ENCODE measurements at places on chromosomes 11 and 22. TPM values are rescaled to one million over a fixed set of nuclear protein-coding genes. Genes with fewer than 3 reads are reported as not detected.

SLCO2B1 gene
- 0.30 TPM for total RNA-seq

APOA5 gene
- not detected for total RNA-seq

OR4C3 gene
- total RNA-seq: not detected

ALX4 gene
- total RNA-seq: not detected

BATF2 gene
- not detected for total RNA-seq

CTNND1 gene
- 5.4 TPM for total RNA-seq

HBE1 gene
- total RNA-seq: 2.0 TPM

FOSL1 gene
- total RNA-seq: 75.6 TPM

TRIM51 gene
- not detected for total RNA-seq

GRCh38 chr11:122656631-122657101, 1.1 kb downstream of the UBASH3B start:
- peak; percentile 35 for DNase-seq

DNA sequence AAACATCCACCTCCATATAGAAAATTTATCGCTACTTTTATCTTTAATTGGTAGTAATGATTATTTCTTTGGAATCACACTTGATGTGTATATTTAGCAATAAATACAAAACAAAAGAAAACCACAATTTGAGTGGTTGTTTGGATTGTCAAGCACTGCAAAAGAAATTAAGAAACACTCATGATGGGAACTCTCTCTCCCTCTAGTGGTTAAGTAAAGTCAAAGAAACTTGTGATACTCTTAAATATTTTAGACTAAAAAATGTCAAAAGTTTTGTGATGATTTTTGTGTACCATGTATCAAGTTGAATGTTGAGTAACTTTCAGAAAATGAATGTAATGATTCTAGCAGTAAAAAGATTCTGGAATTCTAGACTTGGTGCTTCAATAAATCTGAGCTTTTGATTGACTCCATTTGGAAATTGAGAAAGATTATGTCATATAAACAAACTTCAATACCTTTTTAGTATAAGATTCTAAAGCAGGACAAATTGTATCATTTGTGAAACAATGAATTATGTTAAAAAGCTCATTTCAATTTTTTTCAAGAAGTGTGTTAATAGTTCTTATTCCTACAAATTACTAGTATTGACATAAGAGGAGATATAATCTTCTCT, 20.8 kb downstream of the MUC15 start:
- no peak for DNase-seq

- no peak for DNase-seq
Measured at GRCh38 chr11:104015649-104016415, 20.6 kb upstream of the DDI1 start.

GRCh38 chr11:79857377-79858214, 416.8 kb upstream of the TENM4 start:
- DNase-seq: no peak

- DNase-seq: no peak
Measured at GRCh38 chr11:46999217-46999616, 62.7 kb downstream of the CSTPP1 start.

- no peak for DNase-seq
Measured at GRCh38 chr11:33387581-33387980, 130.4 kb downstream of the HIPK3 start.

DNA sequence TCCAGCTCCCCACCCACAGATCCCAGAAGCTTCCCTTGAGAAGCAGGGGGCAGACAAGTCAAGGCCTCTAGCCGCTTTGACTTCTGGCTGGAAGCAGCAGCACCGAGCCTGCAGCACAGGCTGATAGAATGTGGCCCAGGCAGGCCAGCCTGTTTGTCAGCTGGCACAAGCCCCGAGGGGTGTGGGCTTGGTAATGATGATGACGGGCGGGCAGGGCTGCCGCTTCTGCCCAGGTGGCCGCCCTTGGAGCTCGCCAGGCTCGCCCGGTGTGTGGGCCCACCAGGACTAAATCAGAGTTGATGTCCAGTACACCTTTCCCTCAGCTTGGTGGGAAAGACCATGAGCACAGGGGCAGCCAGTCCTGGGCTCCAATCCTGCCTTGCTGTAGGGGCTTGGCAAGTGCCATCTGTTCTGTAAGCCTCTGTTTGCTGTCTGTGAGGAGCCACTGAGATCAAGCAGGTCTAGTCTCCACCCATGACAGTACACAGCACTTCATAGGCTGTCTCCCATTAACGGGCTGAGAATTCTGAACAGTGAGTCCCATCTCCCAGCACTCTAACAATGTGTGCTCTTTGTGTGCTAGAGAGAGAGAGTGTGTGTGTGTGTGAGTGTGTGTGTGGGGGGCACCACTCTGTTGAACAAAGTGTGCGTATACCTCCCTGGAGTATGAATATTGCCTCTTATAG, 26.8 kb downstream of the MICAL2 start:
- DNase-seq: no peak

GRCh38 chr22:20998411-20999336, 3.2 kb downstream of the THAP7 start:
- DNase-seq: no peak

GRCh38 chr11:108939135-108939534, 274.3 kb downstream of the DDX10 start:
- DNase-seq: no peak

GRCh38 chr11:27388001-27388400, 25.0 kb upstream of the CCDC34 start:
- no peak for DNase-seq

DNA sequence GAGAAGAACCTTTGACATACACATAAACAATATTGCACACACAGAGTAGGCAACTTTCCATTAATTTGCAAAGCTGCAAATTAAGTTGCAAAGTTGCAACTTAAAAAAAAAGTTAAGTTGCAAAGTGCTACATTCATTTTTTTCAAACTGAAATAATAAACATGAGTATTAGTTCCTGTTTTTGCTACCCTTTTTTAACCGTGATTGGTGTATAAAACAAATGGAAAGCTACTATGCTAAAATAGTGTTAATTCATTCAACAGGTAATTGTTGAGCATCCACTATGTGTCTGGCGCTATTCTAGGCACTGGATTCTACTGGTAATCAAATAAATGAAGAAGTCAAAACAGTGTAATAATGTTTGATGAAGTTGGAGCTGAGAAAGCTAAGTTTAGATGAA, 8.1 kb downstream of the ZFP91 start:
- DNase-seq: no peak

GRCh38 chr22:39490966-39491680, 11.0 kb upstream of the MIEF1 start:
- DNase-seq: no peak

- no peak for DNase-seq
Measured at GRCh38 chr11:111589886-111590499, 12.3 kb upstream of the SIK2 start.

- DNase-seq: no peak
Measured at GRCh38 chr22:20479612-20480196, 15.9 kb downstream of the KLHL22 start.

- DNase-seq: no peak
Measured at GRCh38 chr11:124798991-124799347, 1.2 kb downstream of the MSANTD2 start.

DNA sequence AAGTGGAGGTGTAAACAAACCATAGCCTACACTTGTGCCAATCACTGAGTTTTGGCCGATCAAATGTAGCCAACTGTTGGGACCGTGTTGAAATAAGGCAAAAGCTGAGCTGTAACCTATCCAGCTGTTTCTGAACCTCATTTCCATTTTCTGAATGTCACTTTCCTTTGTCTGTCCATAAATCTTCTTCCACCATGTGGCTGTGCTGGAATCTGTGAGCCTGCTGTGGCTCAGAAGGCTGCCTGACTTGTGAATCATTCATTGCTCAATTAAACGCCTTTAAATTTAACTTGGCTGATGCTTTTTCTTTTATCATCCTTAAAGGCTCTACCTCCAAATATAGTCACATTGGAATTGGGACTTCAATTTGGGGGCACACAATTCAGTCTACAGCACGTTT, 203.1 kb upstream of the MPPED2 start:
- DNase-seq: no peak

DNA sequence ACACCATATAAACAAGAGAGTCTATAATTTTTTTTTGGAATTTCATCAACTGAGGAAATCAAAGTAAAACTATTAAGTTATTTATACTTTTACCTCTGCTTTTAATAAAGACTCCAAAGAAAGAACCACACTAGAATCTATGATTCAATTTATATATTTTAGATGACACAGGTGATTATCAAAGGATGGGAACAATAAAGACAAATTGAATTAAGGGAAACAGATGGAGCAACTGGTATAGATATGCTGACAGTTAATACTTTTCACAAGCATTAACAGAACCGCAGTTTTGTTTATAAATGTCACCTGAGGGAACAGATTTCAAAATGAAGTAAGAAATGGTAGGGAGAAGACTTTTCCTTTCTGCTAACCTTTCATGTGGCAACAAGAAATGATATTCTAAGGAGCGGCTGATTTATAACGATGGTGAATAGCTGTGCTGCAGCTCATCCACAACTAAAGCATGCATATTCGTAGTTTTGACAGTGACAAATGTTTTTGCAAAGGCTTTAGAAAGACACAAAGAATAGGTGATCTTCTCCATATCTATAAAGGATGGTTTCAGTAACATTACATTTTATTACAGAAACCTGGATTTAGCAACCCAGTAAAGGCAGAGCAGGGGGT, 1502.9 kb upstream of the RAG2 start:
- DNase-seq: no peak

- no peak for DNase-seq
Measured at GRCh38 chr11:108965306-108966001, 300.6 kb downstream of the DDX10 start.

DNA sequence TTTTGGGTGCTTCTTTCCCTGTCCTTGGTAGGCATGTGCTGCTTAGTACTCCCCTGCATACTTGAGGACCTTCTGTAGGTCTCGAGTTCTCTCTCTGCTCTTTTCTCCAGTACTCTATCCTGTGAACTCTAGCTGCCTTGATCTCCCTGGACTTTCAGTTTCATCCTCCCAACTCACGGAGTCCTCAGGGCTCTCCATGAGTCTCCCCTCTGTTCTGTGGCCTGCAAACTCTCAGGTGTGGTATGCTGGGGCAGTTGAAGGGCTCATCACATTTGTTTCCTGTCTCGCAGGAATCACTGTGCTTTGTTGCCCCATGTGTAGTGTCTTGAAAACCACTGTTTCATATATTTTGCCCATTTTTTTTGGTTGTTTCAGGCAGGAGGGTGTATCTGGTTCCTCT, 3.3 kb upstream of the PACS1 start:
- DNase-seq: no peak

DNA sequence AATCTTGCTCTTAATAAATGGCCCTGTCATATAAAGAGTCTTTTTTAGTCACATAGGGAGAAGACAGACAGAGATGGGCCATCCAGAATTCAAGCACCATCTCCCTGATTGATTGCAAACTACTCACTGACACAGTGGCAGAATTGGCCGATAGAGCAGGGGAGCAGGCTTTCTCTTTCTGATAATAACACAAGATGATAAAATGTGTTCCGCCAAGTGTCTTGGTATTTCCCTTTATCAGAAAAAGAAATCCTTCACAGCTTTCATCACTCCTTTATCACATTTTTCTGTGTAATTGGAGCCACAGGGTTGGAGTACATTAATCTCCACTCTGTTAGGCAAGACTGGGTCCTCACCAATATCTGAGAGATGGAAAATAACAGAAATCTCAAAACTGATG, 406.0 kb downstream of the TMEM135 start:
- no peak for DNase-seq

DNA sequence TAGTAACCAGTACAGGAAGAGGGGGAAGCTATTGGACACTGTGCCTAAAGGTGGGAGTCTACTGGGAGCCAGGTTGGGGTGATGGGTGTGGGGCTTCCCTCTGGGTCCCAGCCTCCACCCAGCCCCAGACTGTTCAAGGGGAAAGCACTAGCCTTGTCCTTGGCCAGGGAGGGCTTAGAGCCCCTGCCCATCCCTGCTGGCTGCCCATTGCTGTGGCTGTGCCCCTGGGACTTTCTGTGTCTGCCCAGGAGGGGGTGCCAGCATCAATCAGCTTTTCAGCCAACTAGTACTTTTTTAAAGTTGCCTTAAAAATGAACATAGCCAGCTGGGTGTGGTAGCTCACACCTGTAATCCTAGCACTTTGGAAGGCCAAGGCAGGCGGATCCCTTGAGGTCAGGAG, 19.9 kb downstream of the INCENP start:
- DNase-seq: no peak

DNA sequence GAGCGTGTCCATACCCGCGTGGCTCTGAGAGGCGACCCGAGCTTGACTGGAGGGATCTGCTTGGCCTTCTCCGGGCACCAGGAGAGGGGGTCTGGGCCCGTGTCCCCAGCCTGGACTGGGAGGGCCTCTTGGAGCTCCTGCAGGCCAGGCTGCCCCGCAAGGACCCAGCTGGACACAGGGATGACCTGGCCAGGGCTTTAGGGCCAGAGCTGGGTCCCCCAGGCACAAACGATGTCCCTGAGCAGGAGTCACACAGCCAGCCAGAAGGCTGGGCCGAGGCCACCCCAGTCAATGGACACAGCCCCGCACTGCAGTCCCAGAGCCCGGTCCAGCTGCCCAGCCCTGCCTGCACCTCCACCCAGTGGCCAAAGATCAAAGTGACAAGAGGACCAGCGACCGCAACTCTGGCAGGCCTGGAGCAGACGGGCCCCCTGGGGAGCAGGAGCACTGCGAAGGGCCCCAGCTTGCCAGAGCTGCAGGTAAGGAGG, 38.2 kb downstream of the TRIOBP start:
- no peak for DNase-seq

DNA sequence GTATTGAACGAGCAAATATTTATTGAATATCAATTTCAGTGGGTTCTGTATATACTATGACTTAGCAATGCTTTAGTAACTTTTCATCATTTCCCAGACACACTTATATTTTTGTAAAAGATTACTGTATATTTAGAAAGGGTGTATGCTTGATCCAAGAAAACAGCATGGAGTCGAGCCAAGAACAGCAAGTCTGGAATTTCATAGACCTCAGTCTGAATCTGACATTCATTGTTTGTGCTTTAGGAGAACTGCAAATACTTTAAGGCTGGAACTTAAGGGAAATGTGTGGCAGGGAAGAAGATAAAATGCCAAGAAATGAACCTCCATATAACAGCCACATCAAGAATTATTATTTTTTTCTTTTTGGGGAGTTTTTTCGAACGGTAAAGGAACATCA, 1156.8 kb downstream of the LRRC4C start:
- DNase-seq: no peak

- DNase-seq: no peak
Measured at GRCh38 chr22:23970201-23970641, 3.5 kb downstream of the DDTL start.
